Activated naive CD4-positive, alpha-beta T cell treated with anti-CD3 and anti-CD28 coated beads, Interleukin-2, amount 50 U/mL, for 72 hours (primary cell): ENCODE measurements at places on chromosomes 4 and X. TPM values are rescaled to one million over a fixed set of nuclear protein-coding genes. Genes with fewer than 3 reads are reported as not detected.

MAGEC3 gene
- total RNA-seq, result not detected

MAGEA4 gene
- not detected for total RNA-seq

TEC gene
- total RNA-seq, result 8.3 TPM

CXorf58 gene
- not detected for total RNA-seq

MXRA5 gene
- not detected for total RNA-seq

XPNPEP2 gene
- 0.21 TPM for total RNA-seq

TCEAL5 gene
- not detected for total RNA-seq

TMPRSS11A gene
- not detected for total RNA-seq

STARD8 gene
- total RNA-seq, result 0.43 TPM

ADH4 gene
- not detected for total RNA-seq

AREG gene
- total RNA-seq, result 2.1 TPM

CHRNA9 gene
- total RNA-seq, result not detected

FAAH2 gene
- total RNA-seq, result 14.2 TPM

SSX2 gene
- not detected for total RNA-seq

TMEM271 gene
- total RNA-seq, result not detected
